Aortic smooth muscle cell (primary cell): ENCODE measurements at places on chromosomes 3 and 15. TPM values are rescaled to one million over a fixed set of nuclear protein-coding genes. Genes with fewer than 3 reads are reported as not detected.

Gene SLCO2A1
- total RNA-seq, result not detected in 2 replicates

Gene GASK1A
- total RNA-seq, result 0.62 and 0.92 TPM in 2 replicates

Gene RARB
- 1.2 and 6.9 TPM in 2 replicates for total RNA-seq

Gene ARPP21
- 2.1 and 8.6 TPM in 2 replicates for total RNA-seq

Gene GPR176
- total RNA-seq, result 114 and 206 TPM in 2 replicates

Gene SETD5
- total RNA-seq, result 26.7 and 39.9 TPM in 2 replicates

Gene GRAMD2A
- 0.06 TPM in 1 of 2 replicates, not detected in the other for total RNA-seq

Gene P4HTM
- 39.0 and 50.3 TPM in 2 replicates for total RNA-seq

Gene MYZAP
- total RNA-seq, result 0.44 and 0.66 TPM in 2 replicates
